ENCODE measurements at places on chromosomes 3 and 15. TPM values are rescaled to one million over a fixed set of nuclear protein-coding genes. Genes with fewer than 3 reads are reported as not detected.

- no peak for DNase-seq
Measured at GRCh38 chr15:38781196-38781595, 216.6 kb upstream of the RASGRP1 start.

- no peak for DNase-seq
Measured at GRCh38 chr15:31328428-31328968, 1.9 kb downstream of the KLF13 start.

DNA sequence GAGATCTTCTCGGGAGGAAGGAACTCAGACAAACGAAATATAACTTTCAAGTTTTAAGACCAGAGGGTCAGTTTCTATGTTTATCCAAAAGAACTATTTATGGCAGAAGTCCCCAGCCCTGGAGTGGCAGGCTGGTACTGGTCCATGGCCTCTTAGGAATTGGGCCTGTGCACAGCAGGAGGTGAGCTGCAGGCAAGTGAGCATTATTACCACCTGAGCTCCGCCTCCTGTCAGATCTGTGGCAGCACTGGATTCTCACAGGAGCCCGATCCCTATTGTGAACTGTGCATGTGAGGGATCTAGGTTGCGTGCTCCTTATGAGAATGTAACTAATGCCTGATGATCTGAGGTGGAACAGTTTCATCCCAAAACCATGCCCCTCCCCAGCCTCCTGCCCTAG is 14.3 kb upstream of the HPS3 start:
- no peak for DNase-seq

The GCHFR gene
- 55.2 TPM for total RNA-seq

The CNTN3 gene
- 1.6 TPM for total RNA-seq

The SNTN gene
- not detected for total RNA-seq

DNA sequence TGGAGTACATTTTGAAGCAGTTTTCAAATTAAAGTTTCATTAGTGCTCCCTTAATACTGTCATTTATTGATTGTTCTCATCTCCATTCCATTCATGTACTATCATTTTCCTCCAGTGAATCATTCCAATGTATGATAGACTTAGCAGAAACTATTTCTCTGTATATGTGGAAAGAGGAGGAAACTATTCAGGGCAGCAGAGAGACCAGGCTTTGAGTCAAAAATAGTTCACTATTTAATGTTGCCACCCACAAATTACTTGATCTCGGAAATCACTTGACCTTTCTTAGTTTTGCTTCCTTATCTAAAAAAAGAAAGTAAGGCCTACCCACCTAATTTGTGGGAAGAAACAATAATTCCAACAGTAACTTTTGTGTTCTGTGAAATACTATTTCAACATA is 610.5 kb upstream of the ZNF385D start:
- DNase-seq, result no peak

DNA sequence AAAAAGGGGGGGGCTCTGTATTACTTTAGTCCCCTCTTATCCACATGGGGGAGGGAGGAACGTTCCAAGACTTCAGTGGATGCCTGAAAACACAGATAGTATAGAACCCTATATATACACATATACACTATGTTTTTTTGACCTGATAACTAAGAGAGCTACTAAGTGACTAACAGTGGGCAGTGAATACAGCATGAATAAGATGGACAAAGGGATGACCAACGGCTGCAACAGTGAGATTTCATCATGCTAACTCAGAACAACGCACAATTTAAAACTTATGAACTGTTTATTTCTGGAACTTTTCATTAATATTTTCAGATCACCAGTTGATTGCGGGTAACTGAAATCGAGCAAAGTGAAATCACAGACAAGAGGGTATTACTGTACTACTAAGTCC is 7.3 kb downstream of the DCUN1D1 start:
- no peak for DNase-seq

GRCh38 chr3:190519886-190520285 is 6.0 kb downstream of the IL1RAP start:
- no peak for DNase-seq

GRCh38 chr15:94075349-94075748 is 156.0 kb upstream of the MCTP2 start:
- no peak for DNase-seq

GRCh38 chr15:97479957-97480356 is 480.5 kb upstream of the ARRDC4 start:
- no peak for DNase-seq

The SYNPR gene
- total RNA-seq, result not detected

- DNase-seq, result no peak
Measured at GRCh38 chr3:172034786-172035685, 4.3 kb upstream of the FNDC3B start.

The PYGO1 gene
- total RNA-seq, result 11.1 TPM

The NRROS gene
- 19.5 TPM for total RNA-seq

- DNase-seq, result no peak
Measured at GRCh38 chr3:71949442-71949841, 164.5 kb upstream of the PROK2 start.

DNA sequence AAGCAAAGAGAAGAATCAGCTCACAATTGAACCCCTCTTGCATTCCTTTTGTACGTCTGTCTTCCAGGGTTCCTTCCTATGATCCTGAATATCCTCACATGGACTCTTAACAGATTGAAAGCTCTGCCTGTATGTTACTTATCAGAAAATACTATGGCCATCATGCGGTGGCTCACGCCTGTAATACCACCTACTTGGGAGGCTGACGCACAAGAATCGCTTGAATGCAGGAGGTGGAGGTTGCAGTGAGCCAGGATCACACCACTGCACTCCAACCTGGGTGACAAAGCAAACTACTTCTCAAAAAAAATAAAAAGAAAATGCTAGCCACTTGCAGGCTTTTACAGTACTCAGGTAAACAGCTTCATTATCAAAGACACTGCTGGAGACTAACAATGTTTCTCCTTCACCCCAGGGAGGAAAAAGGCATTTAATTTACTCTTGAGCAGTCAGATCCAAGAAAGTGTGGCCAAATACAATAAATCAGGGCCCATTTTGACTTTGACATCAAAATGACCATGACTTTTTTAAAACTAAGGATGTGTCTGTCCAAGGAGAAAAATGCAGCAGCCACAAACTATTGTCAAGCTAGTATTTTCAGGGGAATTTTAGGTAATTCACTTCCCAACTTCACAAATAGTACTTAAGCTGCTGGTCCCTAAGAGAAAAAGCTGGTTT is 27.3 kb downstream of the NPTN start:
- DNase-seq, result no peak

The APOD gene
- 59.4 TPM for total RNA-seq

DNA sequence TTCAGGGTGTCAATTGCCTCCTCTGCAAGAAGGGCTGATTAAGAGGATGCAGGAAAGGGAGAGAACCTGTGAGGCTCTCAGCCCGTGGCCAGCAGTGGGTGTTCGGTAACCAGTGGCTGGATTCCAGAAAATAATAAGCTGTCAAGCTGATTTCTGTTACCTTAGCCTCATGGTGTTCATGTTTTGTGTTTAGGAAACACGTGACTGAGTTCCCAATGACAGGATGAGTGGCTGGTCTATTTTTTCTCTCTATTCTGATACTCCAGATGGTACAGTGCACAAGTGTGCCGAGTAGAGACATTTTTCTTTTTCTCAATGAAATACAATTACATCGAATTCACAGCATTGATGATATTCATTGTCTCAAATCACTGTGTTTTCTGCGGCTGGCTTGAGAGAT is 43.6 kb downstream of the EDEM1 start:
- no peak for DNase-seq

All from upper lobe of right lung (tissue), 1 donor.